ENCODE measurements at places on chromosomes 3 and 15. TPM values are rescaled to one million over a fixed set of nuclear protein-coding genes. Genes with fewer than 3 reads are reported as not detected.

TMED3 gene
- total RNA-seq = 140 TPM

COL6A6 gene
- total RNA-seq = 0.57 TPM

DNA sequence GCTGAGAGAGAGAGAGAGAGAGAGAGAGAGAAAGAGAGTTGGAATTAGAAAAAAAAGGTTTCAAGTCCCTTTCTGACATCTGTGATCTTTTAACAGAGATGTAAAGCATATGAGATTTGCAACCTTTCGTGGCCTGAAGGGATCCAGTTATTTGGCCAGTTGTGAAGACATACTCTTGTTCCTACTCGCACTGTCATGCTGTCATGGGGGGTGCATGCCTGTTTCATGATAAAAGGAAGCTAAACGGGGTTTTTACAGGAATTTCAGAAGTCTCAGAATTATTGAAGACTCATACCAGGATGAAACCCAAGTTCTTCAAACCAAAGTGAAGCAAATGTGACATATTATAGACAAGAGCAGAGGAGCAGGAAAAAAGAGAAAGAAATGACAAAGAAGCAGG is 342.0 kb downstream of the RORA start:
- DNase-seq = no peak

GRCh38 chr3:10354361-10355015 is 33.6 kb upstream of the SEC13 start:
- DNase-seq = no peak

DNA sequence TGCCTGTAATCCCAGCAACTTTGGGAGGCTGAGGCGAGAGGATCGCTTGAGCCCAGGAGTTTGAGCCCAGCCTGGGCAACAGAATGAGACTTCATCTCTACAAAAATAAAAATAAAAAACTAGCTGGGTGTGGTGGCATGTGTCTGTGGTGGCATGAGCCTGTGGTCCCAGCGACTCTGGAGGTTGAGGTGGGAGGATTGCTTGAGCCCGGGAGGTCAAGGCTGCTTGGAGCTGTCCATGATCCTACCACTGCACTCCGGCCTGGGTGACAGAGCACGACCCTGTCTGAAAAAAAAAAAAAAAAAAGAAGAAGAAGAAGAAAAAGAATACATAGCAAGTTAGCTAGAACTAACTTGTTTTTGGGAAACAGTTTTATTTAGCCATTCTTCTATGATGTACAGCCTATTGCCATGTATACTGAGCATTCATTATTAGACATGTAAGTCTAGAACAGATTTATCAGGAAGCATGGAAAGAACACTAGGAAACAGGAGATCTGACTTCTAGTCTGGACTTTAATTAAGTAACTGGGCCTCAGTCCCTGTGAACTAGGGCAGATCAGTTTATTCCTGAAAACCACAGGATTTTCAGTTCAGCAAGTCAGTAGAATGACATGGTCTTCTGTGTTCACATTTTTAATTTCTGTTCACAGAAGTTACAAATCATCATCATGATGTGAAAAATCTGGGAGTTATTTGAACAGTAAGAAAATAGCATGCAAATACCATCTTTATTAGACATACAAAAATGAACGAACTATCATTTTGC is 65.5 kb downstream of the KAT2B start:
- DNase-seq = no peak

- DNase-seq = no peak
Observed at GRCh38 chr3:45317710-45318109, 70.7 kb upstream of the LARS2 start.

DNA sequence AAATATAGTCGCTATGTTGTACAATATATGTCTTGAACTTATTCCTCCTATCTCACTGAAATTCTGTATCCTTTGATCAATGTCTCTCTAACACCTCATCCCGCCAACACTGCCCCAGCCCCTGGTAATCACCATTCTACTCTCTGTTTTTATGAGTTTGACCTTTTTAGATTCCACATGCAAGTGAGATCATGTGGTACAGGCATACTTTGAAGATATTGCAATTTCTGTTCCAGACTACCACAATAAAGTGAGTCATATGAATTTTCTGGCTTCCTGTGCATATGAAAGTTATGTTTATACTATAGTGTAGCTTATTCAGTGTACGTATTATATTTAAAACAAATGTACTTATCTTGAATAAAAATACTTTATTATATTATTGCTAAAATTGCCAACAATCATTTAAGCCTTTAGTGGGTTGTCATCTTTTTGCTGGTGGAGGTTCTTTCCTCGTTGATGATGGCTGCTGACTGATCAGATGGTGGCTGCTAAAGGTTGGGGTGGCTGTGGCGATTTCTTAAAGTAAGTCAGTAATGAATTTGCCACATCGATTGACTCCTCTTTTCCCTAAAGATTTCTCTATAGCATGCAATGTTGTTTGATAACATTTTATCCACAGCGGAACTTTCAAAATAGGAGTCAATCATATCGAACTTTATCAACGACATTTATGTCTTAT is 257.2 kb downstream of the NFKBIZ start:
- DNase-seq = no peak

DNA sequence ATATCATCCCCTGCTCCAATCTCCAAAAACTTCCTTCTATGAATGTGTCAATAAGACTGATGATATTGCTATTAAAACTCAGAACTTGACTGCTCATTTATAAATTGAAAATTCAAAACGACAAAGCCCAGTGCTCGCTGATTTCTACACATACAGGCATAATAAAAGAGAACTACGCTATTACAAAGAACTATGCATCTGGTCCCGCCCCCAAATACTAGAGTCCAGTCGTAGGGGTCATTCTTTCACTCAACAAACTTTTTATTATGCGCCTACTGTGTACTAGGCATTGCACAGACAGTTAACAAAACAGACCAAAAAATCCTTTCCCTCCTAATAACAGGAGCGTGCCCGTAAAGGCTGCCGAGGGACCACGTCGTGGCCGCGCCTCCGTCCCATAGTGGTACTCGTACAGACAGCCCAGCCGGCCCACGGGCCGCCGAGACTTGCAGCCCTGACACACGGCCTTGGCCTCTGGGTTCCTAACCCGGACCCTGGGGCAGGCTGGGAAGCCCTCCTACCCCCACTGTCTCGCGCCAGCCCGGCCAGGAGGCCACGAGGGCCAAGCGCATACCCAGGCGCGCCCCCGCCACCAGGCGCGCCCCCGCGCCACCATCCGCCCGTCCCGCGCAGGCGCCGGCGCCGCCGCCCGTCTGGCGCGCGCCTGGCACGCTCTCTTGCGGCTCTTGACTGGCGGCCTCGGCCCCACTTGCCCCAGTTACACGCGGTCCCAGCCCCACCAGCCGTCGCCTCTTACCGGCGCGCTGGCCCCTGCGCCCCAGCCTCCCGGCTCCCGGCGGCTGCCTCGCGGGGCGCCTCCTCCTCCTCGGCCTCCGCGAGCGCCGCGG is 757 bp downstream of the AVEN start:
- peak; percentile 75 for DNase-seq

DNA sequence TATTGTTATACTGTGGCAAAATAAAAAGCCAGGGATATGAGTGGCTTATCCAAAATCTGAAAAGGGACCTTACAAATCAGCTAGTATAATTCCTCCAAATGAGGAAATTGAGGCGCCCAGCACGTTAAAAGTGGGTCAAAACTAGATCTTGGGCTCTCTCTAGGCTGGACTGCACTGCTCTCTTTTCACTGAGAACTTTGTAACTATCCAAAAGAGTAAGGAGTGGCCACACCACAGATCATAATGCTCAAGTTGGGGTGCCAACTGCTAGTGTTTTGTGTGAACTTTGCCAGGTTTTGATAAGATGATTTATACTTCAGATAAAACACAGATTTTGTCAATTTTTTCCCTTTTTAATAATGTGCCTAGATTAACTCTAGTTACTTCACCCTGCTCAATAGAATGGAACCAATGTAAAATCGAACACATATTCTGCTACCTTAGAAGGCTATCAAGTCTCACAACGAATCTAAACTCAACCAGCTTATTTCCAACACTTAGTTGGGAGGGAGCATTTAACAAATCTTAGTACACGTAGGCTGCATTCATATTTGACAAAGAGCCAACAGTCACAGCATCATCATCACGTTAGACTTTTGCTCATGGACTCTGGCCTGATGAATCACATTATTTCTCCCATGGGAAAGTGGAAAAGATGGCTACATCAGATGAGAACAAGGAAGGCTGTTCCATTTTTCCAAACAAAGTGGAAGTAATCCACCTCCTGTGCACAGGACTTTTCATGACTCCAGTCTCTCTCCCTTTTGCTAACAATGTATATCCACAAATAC is 64.4 kb downstream of the ABI3BP start:
- no peak for DNase-seq

Data from prostate gland (tissue), 2 donors.